ENCODE measurements at places on chromosomes 11 and 22.
A peak's percentile ranks its signal among the peaks of the same experiment; 100 is the strongest.

- DNase-seq: no peak
Observed at GRCh38 chr11:78652843-78653239, 78.2 kb upstream of the NARS2 start.

DNA sequence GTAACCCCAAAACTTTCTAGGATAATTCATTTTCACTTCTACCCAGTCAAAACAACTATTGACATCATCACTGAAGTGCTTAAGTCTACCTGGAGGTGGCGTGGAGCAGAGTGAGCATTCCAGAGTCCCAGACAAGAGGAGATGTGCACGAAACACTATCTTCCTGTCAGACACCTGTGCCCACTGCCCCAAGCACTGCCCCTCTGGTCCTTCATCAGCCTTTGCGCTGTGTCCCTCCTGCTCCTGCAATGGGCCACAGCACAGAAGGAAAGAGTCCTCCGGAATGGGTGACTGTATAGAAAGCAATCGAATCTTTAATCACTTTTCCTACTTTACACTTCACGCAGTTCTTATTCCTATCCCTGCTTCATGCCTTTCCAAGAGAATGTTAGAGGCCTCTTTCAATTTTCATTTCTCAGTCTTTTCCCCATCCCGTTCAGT is 512 bp upstream of the GRIA4 start:
- peak; percentile 57 for DNase-seq

DNA sequence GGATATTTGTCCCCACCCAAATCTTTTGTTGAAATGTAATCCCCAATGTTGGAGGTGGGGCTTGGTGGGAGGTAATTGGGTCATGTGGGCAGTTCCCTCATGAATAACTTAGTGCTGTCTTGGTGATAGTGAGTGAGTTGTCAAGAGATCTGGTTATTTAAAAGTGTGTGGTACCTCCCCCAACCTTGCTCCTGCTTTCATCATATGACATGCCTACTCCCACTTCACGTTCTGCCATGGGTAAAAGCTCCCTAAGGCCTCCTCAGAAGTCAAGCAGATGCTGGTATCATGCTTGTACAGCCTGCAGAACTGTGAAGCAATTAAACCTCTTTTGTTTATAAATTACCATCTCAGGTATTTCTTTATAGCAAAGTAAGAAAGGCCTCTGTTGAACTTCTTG is 30.6 kb downstream of the AAMDC start:
- no peak for DNase-seq

DNA sequence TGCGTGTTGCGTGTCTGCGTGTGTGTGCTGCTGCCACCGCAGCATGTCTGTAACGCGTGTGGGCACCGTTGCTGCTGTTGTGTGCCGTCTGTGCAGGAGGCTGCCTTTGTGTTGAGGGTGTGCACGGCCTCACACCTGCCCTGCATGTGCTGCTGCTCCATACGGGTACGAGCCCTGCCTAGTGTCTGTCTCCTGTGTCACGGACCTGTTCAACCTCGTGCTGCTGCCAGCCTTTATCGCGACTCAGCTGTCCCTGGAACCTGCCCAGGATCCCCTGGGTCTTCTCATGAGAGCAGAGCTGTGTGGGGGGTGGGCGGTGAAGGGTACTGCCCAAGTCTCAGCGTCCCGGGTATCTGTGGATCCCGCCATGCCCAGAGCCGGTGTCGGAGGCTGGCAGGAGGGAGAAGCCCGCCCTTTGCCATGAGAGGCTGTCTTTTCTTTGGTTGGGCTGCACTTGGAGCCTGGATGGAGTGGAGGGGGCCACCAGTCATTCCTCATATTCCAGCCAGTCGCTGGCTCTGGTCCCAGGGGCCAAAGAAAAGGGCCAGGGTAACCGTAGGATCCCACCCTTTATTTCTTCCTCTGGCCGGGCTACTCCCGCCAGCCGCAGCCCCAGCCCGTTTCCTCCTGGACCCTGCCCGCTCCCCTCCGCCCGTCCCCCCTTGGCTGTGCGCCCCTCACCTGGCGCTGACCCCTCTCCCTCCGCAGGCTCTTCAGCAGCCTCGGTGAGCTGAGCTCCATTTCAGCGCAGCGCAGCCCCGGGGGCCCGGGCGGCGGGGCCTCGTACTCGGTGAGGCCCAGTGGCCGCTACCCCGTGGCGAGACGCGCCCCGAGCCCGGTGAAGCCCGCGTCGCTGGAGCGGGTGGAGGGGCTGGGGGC is 7.8 kb upstream of the ACR start:
- no peak for DNase-seq

GRCh38 chr11:129846508-129847335 is 31.1 kb downstream of the TMEM45B start:
- DNase-seq: peak; percentile 80

DNA sequence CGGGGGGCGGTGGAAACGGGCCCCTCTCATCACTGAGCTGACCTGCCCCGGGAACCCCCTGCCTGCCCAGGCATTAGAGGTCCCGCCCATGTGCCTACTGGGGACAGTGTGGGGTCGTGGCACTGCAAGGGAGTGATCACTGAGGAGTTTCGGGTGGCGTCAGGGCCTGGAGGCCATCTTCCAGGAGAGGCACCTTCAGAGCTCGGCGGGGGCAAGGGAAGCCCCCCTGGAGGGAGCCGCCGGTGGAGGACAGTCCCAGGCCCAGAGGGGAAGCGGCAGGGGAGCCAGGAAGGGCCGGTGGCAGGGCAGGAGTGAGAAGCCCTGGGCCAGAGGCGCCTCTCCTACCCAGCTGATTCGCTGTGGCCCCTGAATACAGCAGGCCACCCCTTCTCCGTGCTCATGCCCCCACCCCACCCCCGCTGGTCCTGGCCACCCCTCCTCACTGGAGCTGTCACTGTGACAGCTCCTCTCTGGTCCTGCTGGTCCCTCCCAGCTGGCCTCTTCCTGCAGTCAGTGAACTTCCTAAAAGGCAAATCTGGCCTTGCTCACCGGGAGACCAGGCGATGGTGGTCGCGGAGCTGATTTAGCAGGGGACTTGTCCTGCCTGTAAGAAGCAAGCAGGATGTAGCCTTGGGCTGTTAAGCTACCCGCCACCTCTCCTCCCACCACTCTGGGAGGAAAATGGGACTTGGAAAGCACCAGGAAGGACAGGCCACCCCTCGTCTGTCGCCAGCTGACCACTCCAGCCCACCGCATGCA is 2.0 kb upstream of the MAPK11 start:
- no peak for DNase-seq

GRCh38 chr11:126345759-126346585 is 9.5 kb upstream of the ST3GAL4 start:
- DNase-seq: peak; percentile 47

DNA sequence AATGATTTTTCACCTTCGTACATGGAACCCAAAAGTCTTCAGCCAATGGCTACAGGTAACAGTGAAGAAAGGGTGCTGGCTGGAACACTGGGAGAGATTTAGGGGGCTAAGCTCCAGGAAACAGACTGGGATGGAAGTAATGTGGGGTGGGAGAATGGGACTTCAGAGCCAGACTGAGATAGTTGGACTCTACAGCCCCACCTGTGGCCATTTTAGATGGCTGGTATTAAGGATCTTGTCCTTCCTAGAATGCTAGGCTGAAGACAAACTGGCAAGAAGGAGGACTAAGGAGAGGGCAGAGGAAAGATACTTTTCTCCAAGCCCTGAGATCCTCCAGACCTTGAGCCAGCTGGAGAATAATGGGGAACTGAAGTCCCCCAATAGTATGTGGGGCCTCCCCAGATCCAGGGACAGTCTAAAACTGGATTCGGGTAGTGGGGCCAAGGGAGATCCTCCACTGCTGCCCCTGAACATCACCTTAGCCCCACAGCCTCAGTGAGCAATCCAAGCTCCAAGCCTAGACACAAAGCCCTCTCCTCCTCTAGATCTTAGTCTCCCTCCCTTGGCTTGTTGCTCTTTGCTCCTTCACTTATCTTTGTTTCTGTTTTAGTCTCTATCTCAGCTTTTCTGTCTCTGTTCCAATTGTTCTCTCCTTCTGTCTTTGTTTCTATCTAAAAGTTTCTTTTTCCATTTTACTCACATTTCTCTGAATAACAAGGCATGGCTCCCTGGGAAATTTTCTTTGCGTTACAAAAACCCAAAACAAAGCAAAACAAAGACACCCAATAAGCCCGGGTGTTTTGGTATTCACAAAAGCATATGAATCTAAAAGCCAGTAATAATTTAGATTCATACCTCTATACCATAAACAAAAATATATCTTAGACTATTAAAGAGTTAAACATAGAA is 16.2 kb upstream of the RRAS2 start:
- no peak for DNase-seq

DNA sequence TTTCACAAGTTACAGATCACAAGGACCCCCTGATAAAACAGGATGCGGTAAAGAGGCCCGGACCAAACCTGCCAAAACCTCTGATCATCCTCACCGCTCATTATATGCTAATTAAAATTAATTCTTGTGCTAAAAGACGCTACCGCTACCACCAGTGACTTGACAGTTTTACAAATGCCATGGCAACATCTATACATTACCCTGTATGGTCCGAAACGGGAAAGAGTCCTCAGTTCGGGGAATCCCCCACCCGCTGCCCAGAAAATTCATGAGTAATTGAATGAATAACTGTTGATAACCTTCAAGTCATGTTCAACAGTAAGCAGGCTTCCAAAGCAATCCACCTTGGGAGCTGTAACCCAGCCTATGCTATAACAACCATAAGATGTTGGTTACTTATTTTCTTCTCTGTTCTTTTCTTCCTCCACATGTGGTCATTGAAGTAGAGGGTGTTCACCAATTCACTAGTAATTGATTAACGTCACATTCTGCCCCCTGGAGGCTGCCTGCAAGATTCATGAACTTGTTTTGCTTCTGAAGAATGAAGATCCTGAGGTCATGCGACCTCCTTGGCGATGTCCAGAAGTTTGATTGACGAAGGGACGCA is 20.6 kb downstream of the APOBEC3H start:
- peak; percentile 71 for DNase-seq

DNA sequence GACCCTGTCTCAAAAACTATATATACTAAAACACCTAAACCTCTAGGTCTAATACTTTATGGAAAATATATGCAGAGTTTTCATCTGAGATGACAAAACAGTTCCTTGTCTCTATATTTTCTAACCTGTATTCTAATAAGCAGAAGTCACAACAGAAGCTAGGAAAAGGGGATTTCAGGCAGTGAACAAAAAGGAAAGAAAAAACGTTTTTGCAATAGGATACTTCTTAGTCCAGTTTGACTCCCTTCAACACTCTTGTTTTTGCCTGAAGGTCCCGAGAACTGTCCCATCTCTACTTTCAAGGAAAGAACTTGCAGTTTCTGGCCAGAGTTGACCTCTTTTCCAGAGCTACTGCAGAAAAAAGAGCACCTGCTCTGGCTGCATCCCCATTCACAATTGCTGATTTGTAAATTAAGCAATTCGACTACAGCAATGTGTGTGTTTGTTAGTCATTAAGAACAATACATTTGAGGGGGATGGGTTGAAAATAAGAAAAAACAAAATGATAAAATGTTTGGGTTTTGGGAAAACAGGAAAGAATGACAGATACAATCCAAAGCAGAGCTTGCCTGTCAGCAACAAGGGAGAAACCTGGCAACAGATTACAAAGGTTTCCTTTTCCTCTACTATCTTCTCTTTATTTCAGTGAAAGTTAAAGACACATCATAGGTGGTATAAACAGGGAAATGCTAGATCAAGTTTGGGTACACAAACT is 160.0 kb downstream of the FCHSD2 start:
- no peak for DNase-seq

DNA sequence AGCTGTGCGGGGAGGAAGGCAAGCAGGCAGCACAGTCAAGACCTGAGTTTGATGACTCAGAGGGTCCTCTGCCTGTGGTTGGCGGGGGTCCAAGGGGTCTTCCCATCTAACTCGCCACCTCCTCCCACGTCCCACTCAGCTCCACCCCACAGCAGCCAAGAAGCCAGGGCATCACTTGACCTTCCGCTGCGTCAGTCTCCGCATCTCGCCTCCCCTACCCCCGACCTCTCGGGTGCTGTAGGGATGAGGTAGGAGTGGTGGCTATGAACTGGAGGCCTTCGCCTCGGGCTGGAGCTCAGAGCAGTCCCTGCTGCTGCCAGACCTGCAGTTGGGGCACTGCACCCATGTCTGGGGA is 90.6 kb downstream of the CDKN1C start:
- no peak for DNase-seq

GRCh38 chr22:36160499-36160942 is at the start of gene APOL3:
TSS of gene APOL3 (minus strand) at chr22:36160755. CDS start at chr22:36149055, 11,700 bp downstream.
- peak; percentile 27 for DNase-seq

DNA sequence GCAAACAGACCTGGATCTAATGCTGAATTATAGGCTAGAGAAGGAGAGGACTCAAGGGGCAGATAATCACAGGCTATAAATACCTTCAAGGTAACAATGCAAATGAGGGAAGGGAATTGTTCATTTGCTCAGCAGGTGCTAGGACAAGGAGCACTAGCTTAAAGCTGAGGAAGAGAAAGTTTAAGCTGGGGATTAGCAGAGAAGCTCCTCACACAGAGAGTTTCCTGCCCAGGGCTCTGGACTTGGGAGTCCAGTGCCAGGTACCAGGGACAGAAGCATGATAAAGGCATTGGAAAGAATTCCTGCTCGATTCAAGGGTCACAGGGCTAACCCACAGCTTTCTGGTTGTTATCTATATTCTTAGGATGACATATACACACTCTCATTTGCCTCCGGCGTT is 509.9 kb downstream of the NTM start:
- DNase-seq: no peak

DNA sequence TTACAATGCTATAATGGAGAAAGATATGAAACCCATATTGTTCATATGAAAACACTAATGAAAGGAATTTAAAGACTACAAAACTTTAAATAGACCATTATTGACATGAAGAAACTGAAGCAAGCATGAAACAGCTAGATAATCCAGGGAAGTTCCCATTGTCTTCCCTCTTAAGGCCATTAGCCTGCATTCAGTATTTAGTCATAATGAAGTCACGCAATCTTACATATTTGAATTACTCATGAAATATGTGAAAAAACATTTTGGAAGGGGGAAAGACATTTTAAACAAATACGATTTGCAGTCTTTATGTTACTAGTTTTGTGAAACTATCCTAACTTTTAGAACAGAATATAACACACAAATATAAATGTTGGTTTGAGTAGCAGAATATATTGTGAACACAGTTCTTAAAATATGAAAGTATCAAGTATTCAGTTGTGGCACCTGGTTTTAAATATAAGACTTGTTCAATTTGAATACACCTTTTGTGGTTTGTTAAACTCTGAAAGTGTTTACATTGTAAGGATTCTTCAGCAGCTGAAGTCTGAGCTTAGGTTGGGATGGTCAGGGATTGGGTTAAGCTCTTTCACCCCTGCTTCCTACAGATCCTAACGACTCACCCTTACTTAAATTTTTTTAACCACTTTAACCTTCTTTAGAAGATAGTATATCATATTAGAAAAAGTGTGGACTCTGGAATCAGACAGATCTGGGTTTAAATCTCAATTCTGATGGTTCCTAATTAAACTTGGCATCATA is 500.3 kb upstream of the TENM4 start:
- DNase-seq: peak; percentile 35
